Naive B cell (primary cell): ENCODE measurements at places on chromosomes 5 and 9. TPM values are rescaled to one million over a fixed set of nuclear protein-coding genes. Genes with fewer than 3 reads are reported as not detected.

The SLC46A2 gene
- polyA plus RNA-seq: 0.22 TPM

The LRRC19 gene
- polyA plus RNA-seq: not detected

The PCDHA9 gene
- not detected for polyA plus RNA-seq

The GABRG2 gene
- not detected for polyA plus RNA-seq

The NCS1 gene
- not detected for polyA plus RNA-seq

The SMC2 gene
- 11.5 TPM for polyA plus RNA-seq

The PITX1 gene
- not detected for polyA plus RNA-seq
